Activated T-cell treated with anti-CD3 and anti-CD28 coated beads for 4 hours (primary cell): ENCODE measurements at places on chromosomes 16 and 17.

DNA sequence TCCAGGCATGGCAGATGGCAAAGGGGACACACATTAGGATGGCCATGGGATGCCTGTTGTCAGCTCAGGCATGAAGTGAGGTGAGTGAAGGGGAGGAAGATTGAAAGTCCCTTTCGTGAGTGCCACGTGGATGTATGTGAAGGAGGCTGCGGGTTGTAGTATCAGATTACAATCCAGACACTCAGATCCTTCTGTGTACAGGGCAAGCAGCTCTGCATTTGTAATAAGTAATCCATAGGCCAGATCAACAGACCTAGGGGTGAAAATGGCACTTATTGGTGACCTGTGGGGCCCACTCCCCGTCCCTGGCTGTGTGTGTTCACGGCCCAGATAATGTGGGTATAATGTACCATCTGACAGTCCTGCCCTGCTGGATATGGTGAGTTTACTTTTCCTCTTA is 159.5 kb downstream of the DNAH9 start:
- DNase-seq: no peak

- no peak for DNase-seq
These were observed 197.0 kb downstream of the MRTFB start for GRCh38 chr16:14268073-14268472.

- no peak for DNase-seq
These were observed 39.3 kb downstream of the TSC2 start for GRCh38 chr16:2086812-2087747.

DNA sequence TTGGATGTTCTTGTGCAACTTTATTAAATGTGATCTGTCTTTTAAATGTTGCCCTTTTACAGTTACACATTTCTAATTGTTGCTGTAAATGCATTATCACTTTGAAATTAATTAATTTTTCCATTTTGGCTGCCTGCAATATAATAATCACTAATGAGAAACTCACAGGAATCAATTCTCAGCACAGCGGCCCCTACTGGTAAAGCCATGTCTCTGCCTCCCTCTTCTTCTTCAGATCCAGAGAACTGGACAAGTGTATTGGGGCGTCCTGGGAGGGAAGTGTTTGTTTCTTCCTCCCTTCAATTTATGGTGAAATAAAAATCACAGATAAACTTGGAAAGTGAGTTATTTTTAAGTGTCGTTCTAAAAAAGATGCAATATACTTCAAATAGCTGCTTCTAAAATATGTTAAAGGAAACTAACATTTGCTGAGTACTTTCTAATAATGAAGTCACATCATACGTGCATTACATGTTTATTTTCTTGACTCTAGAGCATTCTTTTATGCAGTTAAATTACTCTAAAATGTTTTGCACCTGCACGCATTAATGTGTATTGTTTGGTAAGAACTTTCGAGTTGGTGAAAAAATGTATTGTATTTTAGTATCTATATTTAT is 338.0 kb downstream of the WWOX start:
- DNase-seq: peak; percentile 7

GRCh38 chr17:14950216-14950615 is 314.9 kb downstream of the PMP22 start:
- no peak for DNase-seq

- no peak for DNase-seq
These were observed 736.5 kb downstream of the KCNJ2 start for GRCh38 chr17:70905796-70906195.

DNA sequence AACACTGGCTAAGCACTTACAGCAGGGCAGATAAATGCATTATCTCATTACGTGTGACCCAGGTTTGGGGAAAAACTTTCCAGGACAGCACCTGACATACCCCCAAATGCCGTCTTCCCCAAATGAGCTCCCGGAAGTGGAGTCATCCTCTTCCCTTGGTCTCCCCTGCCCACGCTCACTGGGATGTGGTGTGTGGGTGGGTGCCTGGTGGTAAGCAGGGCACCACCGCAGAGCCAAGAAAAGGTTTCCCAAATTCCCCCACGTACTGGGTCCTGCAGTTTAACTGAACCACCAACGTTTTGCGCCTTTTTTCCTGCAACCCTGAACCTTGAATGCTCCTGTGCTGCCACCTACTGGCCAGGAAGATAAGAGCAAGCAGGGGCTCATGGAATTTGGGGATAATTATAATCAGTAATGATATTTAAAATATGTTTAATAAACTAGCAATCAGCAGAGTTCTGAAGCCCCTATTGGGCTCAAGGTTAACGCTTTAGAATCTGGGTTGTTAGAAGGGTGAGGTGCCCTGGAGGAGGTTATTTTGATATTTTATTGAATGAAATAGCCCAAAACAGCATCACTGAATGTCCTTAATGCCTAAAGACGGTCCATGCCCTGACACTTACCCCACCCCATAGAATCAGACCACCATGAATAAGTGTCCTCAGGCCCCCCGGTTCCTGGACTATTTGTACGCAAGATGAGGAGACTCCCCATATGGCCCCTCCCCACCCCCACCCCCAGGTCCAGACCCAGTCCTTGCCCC is 8.0 kb downstream of the SPPL2C start:
- DNase-seq: peak; percentile 47

DNA sequence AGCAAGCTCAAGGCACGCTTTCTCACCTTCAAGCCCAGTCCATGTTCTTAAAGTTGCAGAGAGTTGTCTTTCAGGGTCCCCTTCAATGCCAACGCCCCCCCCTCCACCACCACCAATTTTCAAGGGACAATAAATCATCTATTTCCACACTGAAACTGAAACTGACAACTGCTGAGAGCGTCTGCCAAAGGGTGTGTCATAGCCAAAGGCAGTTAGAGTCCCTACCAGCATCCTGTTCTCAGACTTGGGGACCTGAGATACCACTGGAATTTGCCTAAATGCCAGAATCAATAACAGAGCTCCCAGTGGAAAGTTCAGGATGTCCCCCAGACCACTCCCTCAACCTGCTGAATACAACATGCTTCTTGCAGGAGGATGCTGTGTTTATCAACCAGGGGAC is 133.2 kb upstream of the SOX9 start:
- DNase-seq: no peak

DNA sequence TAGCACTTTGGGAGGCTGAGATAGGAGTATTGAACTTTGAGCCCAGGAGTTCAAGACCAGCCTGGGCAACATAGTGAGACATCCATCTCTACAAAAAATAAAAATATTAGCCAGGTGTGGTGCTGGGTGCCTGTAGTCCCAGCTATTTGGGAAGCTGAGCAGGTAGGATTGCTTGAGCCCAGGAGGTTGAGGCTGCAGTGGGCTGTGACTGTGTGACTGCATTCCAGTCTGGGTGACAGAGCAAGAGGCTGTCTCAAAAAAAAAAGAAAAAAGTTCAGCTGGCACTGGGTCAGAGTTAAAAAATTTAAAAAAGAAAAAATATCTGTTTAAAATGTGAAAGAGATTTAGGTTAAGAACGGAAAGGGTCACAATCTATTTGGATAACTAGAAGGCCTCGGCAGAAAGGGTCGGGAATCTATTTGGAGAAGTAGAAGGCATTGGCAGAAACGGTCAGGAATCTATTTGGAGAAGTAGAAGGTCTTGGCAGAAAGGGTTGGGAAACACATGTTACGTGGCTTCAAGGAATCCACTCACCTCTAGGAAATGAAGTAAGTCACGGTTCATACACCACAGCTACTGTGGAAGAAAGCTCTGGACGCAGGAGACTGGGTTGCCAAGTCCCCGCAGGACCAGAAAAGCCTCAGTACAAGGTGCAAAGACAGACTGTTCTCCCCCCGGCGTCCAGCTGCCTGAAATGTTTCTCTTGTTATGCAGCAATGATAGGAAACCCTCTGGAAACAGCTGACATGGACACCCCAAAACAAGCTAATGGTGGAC is 25.3 kb downstream of the LMF1 start:
- DNase-seq: no peak

GRCh38 chr17:74201250-74201649 is 2.2 kb upstream of the RPL38 start:
- DNase-seq: no peak
